ENCODE measurements at places on chromosomes 2 and 18.

GRCh38 chr2:96267159-96267971, 1.3 kb downstream of the CIAO1 start:
- DNase-seq: peak; percentile 20

GRCh38 chr18:63850636-63851035, 36.9 kb upstream of the SERPINB2 start:
- DNase-seq: no peak

DNA sequence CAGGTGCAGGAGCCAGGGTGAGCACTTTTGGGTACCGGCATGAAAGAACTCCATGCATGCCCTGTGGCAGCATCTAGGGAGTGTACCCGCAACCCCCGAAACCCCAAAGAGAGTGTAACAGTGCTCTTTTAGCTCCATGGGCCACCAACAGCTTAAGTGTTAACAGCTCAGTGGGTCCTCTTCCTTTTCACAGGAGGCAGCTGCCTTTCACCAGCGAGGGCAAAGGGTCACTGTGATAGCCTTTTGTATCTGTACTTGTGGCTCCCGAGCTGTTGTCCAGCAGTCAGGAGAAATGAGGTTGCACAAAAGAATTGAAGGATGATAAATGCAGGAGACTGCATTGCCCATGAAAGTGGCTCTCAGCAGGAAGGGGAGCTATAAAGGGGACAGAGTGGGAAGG, 1166.3 kb upstream of the ACVR2A start:
- DNase-seq: no peak

DNA sequence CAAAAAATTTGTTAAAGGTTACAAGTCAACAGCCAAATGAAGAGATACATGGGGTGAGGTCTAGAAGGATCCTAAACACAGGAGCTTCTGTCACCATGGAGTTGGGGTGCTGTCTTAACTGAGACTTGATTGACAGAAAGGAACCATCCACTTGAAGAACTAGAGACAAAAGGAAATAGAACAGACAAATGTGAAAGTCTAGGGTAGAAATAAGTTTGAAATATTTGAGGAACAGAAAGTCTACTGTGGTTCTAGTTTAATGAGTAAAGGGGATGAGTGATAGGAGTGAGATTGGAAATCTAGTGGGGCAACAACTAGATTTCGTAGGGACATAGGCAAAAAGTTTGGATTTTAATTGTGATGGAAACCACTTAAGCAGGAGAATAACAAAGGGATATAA, 18.7 kb downstream of the RBBP8 start:
- no peak for DNase-seq

DNA sequence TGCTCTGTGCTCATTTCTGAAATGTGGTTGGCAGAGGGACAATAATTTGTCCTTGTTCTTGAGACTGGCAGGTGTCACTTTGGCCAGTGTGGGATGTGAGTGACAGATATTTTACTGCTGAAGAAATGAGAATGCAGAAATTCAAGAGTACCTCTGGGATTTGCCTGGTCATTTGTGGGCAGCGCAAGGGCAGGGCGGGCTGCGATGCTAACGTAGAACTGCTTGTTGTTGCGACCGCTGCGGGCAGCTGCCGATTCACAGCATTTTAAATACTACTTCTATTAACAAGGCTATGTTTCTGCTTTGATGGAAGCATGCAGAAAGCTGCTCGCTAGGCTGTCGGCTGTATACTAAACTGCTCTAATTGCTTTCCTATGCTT, 268.6 kb downstream of the FIGN start:
- DNase-seq: no peak

DNA sequence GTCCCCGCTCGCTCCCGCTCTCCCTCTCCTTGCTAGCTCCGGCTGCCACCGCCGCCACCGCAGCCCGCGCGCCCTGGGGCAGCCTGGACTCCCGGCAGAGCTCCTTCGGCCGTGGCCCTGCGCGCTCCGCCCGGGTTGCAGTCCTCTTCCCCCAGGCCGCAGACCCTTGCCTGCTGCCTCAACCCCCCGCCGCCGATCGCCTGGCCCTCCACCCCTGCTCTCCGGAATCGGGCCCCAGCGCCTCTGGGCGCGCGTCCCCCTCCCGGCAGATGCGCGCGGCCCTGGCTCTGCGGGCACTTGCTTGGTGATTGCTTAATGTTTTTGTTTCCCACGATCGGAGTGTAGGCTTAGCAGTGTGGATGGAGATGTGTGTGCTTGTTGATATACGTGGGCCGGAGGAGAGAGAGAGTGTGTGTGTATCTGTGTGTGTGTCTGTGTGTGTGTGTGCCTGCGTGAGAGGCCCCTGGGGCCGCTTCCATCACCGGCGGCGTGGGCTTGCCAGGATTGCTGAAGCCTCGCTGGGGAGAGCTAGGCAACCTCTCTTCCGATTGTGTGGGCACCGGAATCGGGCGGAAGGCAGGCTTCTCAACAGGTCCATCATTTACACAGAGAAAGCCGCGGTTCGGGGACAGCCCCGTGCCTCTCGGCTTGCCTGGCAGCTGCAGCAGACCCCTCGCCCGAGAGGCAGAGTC, 877 bp downstream of the INHBB start:
- no peak for DNase-seq

- DNase-seq: no peak
Measured at GRCh38 chr2:112566104-112566503, 18.3 kb upstream of the CHCHD5 start.

DNA sequence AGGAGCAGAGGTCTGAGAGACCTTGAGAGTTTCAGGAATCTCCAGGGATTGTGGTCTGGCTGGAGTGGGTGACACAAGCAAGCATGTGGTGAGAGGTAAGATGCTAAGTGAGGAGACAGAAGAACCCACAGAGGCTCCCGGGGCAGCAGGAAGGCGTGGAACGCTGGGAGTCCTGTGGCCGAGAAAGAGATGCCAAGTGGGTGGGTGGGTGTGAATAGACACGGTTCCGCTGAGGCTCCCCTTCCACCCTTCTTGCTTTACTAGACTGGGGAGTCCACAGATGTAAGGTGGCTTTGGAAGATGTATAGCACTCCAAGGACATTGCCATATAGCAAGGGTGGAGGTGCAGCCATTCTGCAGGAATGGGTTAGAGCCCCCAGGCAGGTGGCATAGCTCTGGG, 4.2 kb downstream of the TEX51 start:
- no peak for DNase-seq

- no peak for DNase-seq
Measured at GRCh38 chr2:31317396-31317795, 83.4 kb downstream of the EHD3 start.

- no peak for DNase-seq
Measured at GRCh38 chr2:140737006-140737405, 1393.8 kb downstream of the LRP1B start.

GRCh38 chr18:77099485-77100370, 32.9 kb downstream of the MBP start:
- DNase-seq: peak; percentile 32

DNA sequence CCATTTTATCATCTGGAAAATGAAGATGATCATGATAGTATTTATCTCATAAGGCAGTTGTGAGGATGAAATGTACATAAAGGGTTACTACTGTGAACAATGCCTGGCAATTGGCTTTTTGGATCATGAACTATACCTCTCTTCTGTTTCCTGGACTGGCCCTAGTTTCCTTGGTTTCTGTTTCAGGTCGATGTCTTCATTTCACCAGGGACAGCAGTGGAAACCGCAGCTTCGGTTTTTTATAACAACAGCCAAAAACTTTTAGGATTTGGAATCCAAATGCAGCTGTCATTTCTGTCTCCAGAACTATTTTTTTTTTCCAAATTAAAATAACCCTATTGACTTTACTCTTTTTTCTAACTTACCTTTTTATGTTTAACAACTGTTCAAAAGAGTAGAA, 425.1 kb downstream of the RND3 start:
- DNase-seq: no peak

- DNase-seq: no peak
Measured at GRCh38 chr2:46381263-46381849, 84.1 kb downstream of the EPAS1 start.

DNA sequence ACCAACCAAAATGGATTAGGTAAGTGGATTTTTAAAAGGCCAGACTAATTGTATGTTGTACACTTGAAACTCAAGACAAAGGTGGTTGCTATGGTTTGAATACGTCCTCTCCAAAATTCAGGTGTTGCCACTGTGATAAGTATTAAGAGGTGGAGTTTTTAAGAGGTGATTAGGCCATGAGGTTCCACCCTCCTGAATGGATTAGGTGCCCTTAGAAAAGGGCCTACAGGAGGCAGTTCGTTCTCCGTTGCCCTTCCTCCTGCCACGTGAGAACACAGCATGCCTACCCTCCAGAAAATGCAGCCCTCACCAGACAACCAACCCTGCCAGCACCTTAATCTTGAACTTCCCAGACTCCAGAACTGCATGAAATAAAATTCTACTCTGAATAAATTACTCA, 51.2 kb downstream of the CHMP3 start:
- DNase-seq: no peak

GRCh38 chr2:137233091-137233490, 467.7 kb downstream of the THSD7B start:
- DNase-seq: no peak

DNA sequence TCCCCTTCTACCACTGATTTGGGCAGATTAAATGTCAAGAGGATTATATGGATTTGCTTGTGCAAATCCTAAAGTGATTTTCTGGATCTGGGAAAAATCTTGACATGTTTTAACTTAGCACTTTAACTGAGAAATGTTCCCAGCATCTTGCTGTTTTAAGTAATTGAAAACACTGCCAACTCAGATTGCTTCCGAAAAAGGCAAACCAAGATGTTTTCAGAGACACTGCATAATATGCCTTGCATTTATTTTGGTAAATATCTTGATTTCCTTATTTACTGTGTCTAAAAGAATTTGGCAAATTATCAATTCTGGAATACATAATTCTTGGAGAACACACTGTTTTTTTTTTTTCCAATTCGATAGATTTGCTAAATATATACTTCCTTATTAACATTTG, 385.0 kb upstream of the FAM98A start:
- no peak for DNase-seq

DNA sequence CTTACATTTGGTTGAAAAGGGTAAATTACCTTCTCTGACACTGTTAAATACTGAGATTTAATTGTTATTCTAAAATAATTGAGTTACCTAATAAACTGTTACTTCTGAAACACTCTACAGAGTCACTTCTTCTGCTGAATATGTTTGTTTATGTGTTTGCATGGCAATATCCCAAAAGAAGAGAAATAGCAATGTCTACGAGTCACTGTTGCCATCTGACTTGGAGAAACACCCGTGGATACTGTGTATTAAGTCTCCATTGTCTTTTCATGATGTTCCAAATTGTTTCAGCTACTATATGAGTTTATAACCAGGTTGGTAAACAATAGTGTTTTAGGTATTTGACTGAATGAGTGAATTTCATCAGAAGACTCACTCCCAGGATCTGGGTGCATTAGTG, 754.2 kb upstream of the ID2 start:
- no peak for DNase-seq

- no peak for DNase-seq
Measured at GRCh38 chr2:139142252-139142880, 362.2 kb upstream of the NXPH2 start.
